GM04504 (cell line): ENCODE measurements at places on chromosomes 1 and 21.
A peak's percentile ranks its signal among the peaks of the same experiment; 100 is the strongest.

GRCh38 chr1:186899577-186899976, 70.8 kb downstream of the PLA2G4A start:
- DNase-seq, result no peak

GRCh38 chr1:182806015-182806678, 16.6 kb downstream of the NPL start:
- DNase-seq, result no peak

- no peak for DNase-seq
Observed at GRCh38 chr1:18633422-18634155, 2.9 kb downstream of the PAX7 start.

DNA sequence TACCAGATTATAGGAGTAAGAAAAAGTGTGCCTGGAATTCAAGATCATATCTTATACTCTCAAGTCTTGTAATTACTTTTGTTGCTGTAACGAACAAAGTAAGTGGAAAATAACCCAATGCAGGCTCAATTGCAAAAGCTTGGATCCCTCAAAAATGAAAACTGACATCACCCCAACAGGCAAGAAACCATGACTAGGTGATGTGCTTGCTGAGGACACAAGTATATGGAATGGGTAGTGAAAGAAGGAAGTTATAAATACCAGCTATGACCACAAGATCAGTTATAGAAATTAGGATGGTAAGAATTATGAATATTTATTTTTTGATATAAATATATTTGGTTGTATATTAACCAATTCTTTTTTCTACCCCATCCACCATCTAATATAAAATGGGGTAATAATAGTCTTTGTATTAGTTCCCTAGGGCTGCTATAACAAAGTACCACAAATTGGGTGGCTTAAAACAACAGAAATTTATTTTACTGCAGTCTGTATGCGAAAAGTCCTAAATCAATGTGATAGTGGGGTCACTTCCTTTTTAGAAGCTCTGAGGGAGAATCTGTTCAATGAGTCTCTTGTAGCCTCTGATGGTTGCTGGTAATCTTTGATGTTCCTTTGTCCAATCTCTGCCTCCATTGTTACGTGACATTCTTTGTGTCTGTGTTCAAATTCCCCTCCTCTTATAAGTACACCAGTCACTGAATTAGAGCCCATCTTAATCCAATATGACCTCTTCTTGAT, 45.0 kb downstream of the DUSP10 start:
- no peak for DNase-seq

- DNase-seq, result no peak
Observed at GRCh38 chr1:96579636-96580035, 141.9 kb upstream of the PTBP2 start.

GRCh38 chr21:41777951-41778815, 11.3 kb upstream of the RIPK4 start:
- DNase-seq, result peak; percentile 84

DNA sequence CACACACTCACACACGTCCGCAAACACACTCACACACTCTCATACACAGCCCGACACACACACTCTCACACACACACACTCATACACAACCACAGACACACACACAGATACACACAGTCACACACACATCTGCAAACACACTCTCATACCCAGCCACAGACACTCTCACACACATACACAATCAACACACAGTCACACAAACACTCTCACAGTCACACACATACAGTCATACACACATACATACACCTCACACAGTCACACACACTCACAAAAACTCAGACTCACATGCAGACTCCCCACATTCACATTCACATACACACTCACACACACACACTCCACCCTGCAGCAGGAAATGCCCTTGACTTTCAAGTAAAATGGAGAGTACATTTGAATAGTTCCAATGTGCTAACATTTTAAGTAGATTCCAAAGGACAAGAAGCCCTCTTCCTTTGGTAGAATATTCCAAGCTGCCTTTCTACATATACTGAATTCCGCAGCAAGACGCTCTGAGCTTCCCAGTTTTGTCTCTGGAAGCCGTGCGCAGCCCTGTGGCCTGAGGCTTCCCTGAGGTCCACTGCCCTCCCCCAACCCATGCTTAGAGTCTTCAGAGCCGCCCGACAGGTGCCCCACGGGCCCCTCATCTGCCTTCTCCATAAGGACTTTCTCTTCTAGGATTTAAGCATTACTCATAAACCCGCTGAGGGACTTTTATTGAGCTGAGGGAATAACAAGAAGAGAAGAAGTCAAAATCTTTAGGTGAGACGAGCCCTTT, 9.7 kb downstream of the BATF3 start:
- no peak for DNase-seq

DNA sequence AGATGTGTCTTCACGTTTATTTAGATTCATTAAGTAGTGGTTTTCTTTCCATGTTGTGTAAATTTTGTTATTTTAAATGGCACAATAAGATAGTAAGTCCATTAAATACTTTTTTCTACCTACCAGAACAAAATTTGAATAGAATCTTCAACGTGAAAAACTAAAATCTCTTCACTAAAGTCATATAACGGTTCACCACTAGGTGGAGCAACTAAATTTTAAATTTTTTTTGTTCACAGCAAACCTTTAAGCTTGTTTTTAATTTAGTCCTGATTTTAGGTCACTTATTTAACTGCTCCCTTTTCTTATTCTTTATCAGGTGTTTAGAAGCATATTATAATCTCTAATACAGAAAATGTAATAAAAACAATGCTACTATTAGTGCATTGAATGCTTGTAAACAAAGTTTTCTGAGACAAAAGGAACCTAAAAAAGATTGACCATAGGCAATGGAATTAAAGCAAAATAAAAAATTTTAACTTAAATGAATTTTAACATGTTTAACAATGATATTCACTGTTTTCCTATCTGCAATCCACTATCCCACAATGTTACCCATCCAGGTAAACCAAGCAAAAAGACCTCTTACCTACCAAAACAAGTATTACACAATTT, 28.3 kb upstream of the PKN2 start:
- DNase-seq, result no peak

DNA sequence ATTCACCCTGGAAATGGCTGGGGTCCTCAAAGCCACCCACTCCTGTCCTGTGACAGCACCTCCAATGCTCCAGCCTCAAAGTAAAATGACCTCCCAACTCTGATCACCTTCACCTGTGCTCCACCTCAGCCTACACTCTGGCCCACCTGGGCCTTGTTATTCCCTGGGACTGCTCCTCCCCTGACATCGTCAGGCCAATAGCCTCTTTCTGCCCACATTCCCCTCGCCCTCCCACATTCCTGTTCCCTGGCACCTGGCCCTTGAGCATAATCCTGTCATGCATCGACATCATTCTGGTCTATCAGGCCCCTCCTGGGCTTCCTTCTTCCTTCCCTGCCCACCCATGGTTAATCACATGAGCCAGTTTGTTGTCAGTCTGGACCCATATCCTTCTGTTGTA, 13.2 kb upstream of the BCAR3 start:
- DNase-seq, result no peak

- DNase-seq, result no peak
Observed at GRCh38 chr1:5877001-5877400, 115.2 kb downstream of the NPHP4 start.
